T-cell (primary cell): ENCODE measurements at places on chromosomes 2 and 18. TPM values are rescaled to one million over a fixed set of nuclear protein-coding genes. Genes with fewer than 3 reads are reported as not detected.

DNA sequence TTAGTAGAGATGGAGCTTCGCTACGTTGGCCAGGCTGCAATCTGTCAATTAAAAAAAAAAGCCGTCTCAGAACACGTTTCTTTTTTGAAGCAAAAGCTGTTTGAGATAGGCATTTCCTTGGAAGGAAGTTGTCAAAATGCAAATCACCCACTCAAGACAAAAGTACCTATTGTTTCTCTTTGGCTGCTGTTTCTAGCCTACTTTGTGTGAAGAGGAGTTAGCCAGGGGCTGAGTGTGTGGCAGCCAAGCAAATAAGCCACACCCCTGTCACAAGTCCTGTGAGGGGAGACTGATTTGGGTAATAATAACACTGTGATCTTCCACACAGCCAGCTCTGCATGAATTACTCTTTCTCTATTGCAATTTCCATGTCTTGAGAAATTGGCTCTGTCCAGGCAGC is 47.4 kb upstream of the CDCA7 start:
- H3K4me1 ChIP-seq, result no peaks in the 10 kb centered on the region
- H3K4me3 ChIP-seq, result no peak overlapping the region
- H3K27me3 ChIP-seq, result no peaks in the 10 kb centered on the region
- DNase-seq, result no peak
- H3K27ac ChIP-seq, result no peak overlapping the region
- H3K36me3 ChIP-seq, result no peaks in the 10 kb centered on the region

DNA sequence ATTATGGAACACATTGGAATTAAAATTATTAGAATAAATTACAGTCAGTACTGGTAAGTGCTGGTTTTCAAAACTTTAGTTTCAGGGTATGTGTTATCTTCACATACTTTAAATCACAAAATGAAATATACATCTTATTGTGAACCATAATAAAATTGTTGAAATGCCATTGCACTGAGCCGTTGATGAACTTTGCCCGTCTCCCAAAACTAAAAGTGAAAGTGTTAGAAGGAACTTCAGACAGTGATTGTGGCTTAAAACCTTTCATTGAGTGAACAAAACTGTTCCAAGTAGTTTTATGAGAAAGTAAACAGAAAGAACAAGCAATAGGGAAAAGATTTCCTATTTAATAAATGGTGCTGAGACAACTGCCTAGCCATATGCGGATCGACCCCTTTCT is 811.6 kb downstream of the PLCL1 start:
- H3K36me3 ChIP-seq, result no peaks in the 10 kb centered on the region
- no peaks in the 10 kb centered on the region for H3K27me3 ChIP-seq

The ANKRD62 gene
- not detected for total RNA-seq

DNA sequence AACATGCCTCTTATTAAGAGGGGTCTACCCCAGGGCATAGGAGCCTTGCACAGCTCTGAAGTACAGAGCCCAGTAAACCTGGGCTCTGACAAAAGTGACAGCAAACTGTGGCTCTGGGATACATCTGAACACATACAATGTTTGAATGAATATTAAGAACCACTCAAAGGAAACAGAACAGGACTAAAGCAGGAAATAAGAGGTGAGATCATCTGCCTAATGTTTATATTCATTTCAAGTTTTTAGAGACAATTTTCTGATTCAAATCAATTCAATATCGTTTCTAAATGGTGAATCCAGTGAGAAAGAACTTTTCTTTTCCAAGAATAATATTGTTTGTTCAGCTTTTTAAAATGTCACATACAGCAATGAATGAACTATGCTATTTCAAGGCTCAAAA is 136.7 kb upstream of the CAVIN2 start:
- no peak for DNase-seq
- H3K36me3 ChIP-seq, result no peaks in the 10 kb centered on the region
- no peaks in the 10 kb centered on the region for H3K27me3 ChIP-seq
- H3K4me3 ChIP-seq, result no peak overlapping the region
- H3K27ac ChIP-seq, result no peak overlapping the region

GRCh38 chr2:66700677-66701066 is 265.7 kb downstream of the MEIS1 start:
- no peak for DNase-seq
- H3K27ac ChIP-seq, result no peak overlapping the region
- H3K36me3 ChIP-seq, result no peaks in the 10 kb centered on the region
- no peaks in the 10 kb centered on the region for H3K4me1 ChIP-seq

- H3K27ac ChIP-seq, result no peak overlapping the region
- H3K4me3 ChIP-seq, result no peak overlapping the region
- peaks cover under 1% of the 10 kb centered on the region for H3K27me3 ChIP-seq
- DNase-seq, result no peak
Measured at GRCh38 chr2:236587861-236588815, 18.5 kb downstream of the ACKR3 start.

GRCh38 chr2:215332872-215333595 is 21.2 kb downstream of the ATIC start:
- no peaks in the 10 kb centered on the region for H3K27me3 ChIP-seq
- DNase-seq, result no peak
- H3K4me1 ChIP-seq, result no peaks in the 10 kb centered on the region
- no peak overlapping the region for H3K27ac ChIP-seq

The EML4 gene
- 101 TPM for total RNA-seq

DNA sequence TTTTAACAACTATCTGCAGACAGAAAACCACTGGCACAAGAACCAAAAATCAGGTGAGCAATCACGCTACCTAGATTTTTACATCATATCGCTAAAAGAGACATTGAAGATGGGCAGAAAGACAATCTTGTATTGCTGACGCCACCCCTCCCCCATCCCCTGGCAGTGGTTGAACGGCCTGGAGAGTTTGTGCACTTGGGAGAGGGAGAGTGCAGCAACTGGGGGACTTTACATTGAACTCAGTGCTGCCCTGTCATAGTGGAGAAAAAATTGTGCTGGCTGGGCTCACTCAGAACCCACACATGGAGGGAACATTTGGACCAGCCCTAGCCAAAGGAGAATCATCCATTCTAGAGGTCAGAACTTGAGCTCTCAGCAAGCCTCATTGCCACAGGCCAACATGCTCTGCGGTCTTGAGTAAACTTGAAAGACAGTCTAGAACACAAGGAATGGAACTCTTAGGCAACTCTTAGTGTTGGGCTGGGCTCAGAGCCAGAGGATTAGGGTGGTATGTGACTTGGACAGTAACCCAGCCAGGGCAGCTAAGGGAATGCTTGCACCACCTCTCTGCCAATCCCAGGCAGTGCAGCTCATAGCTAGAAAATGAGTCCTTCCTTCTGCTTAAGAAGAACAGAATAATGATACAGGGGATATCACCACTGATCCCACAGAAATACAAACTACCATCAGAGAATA is 220.0 kb upstream of the CYP26B1 start:
- no peak overlapping the region for H3K27ac ChIP-seq
- H3K4me3 ChIP-seq, result no peak overlapping the region
- DNase-seq, result no peak
- no peaks in the 10 kb centered on the region for H3K36me3 ChIP-seq

DNA sequence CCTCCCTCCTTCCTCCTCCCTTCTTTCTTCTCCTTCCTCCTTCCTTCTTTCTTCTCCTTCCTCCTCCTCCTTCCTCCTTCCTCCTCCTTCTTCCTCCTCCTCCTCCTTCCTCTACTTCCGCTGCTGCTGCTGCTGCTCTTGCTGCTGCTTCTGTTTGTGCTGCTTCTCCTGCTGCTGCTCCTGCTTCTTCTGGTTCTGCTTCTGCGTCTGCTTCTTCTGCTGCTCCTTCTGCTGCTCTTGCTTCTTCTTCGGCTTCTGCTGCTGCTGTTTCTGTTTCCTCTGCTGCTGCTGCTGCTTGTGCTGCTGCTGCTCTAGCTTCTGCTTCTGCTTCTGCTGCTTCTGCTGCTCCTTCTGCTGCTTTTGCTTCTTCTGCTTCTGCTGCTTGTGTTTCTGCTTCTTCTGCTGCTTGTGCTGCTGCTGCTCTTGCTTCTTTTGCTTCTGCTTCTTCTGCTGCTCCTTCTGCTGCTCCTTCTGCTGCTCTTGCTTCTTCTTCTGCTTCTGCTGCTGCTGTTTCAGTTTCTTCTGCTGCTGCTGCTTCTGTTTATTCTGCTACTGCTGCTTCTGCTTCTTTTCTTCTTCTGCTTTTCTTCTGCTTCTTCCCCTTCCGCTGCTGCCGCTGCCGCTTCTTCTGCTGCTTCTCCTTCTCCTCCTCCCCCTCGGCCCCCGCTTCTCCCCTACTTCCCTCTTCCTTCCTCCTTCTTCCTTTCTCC is 8.6 kb downstream of the SNRNP27 start:
- peak overlapping the region; percentile 39 for H3K4me3 ChIP-seq
- H3K27me3 ChIP-seq, result no peaks in the 10 kb centered on the region
- H3K4me1 ChIP-seq, result peaks cover 17% of the 10 kb centered on the region
- no peak for DNase-seq
- H3K36me3 ChIP-seq, result no peaks in the 10 kb centered on the region

The FHL2 gene
- 1.1 TPM for total RNA-seq

DNA sequence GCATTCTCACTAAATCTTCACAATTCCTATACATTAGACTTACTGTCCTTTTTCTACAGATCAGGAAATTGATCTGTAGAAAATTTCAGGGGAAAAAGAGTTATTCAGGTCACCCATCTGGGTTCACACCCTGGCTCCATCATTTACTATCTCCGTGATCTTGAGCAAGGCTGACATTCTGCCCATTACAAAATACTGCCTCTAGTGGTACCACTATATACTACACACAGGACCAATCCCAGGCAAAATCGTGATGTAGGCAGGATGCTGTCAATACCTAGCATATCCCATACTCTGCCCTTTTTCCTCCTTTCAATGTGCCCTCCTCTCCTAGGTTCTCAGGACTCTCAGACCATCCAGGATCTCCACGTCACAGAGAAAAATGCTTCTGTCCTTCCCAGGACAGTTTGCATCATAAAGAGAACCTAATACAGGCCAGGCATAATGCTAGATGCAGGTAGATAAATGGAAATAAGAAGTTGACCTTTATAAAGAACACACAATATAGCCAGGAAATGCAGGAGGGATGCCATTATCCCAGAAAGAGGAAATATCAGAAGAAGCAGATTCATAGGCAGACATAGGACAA is 101.9 kb downstream of the CDH20 start:
- DNase-seq, result no peak
- H3K27me3 ChIP-seq, result no peaks in the 10 kb centered on the region
- H3K4me3 ChIP-seq, result no peak overlapping the region
- no peak overlapping the region for H3K27ac ChIP-seq
- H3K36me3 ChIP-seq, result no peaks in the 10 kb centered on the region
